ENCODE measurements at places on chromosomes 13 and 19.

DNA sequence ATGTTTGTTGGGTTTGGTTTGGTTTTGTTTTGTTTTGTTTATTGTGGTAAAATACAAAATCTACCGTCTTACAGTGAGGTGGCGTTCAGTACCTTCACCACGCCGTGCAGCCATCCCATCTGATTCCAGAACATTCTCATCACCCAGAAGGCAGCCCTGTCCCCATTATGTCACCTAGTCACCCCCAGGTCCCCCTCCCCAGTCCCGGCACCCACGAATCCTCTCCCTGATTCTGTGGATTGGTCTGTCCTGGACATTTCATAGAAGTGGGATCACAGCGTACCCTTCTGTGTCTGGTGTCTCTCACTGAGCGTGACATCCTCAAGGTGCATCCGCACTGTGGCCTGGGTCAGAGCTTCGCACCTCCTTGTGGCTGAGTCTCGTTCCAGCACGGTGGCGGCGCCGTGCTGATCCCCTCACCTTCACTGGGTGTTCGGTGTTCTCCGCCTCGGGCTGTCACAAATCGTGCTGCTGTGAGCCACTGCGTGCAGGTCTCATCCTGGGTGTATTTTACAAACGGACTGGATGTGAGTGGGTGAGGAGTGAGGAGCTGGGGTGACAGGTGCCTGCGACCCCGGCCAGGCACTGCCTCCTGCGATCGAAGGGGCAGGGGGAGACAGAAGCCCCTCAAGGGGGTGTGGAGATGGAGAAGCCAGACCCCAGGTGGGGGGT, 580 bp upstream of the TEKTIP1 start:
- DNase-seq, result no peak

- DNase-seq, result no peak
These were observed 51.4 kb downstream of the NBEA start for GRCh38 chr13:34993470-34993869.

- DNase-seq, result no peak
These were observed 140.2 kb downstream of the NUFIP1 start for GRCh38 chr13:44848920-44849676.

DNA sequence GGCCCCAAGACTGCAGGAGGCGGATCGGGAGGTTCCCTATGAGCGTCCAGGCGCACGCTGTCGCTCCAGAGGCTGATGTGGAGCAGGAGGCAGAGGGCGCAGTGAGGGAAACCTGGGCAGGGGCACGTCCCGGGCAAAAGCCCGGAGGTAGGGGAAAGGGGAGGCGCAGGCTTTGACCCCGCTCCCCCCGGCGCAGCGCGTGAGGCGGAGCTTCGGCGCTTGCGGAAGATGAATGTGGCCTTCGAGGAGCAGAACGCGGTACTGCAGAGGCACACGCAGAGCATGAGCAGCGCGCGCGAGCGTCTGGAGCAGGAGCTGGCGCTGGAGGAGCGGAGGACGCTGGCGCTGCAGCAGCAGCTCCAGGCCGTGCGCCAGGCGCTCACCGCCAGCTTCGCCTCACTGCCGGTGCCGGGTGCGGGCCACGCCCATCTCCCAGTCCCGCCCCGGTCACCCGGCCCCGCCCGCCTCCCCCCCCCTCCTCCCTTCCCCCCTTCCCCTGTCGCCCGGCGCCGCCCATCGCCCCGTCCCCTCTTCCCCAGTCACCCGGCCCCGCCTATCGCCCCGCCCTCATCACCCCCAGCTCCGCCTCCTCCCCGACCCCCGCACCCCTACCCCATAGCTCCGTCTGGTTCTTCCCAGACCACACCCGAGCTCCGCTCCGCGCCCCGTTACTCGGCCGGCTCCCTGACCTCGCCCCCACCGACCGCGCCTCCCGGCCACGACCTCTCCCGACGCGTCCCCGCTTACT, 4.1 kb downstream of the HMG20B start:
- no peak for DNase-seq

DNA sequence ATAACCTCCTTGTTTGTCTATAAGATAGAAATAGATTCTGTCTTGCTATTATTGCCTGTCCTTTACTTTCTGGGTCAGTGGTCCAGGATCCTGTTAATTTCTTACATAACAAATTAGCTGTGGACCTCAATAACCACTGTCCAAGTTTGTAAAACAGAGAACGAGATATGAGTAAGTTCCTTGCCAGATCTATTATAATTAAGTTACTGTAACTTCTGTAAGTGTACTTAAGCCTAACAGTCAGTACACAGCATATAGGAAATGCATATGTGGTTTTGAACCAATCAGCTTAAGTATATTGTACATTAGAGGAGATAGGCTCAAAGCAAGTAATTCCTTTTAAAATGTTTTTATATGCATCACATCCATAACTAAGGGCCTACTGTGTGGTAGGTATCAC, 34.9 kb downstream of the HTR2A start:
- no peak for DNase-seq

- DNase-seq, result peak; percentile 40
These were observed at the start of gene CPT1C for GRCh38 chr19:49690656-49691242. Gene CPT1C, plus strand, starts transcription at chr19:49691116. Its CDS starts 1,137 bp downstream, at chr19:49692253.

GRCh38 chr19:34224996-34225658, 29.2 kb upstream of the GARRE1 start:
- DNase-seq, result no peak

- DNase-seq, result no peak
These were observed 16.2 kb upstream of the CPB2 start for GRCh38 chr13:46121033-46121432.

- DNase-seq, result no peak
These were observed 9.7 kb upstream of the FBXO17 start for GRCh38 chr19:38985262-38985661.

- DNase-seq, result no peak
These were observed 193.8 kb downstream of the URI1 start for GRCh38 chr19:30135797-30136196.

- peak; percentile 83 for DNase-seq
These were observed 754 bp upstream of the SIX5 start for GRCh38 chr19:45769821-45770191.

DNA sequence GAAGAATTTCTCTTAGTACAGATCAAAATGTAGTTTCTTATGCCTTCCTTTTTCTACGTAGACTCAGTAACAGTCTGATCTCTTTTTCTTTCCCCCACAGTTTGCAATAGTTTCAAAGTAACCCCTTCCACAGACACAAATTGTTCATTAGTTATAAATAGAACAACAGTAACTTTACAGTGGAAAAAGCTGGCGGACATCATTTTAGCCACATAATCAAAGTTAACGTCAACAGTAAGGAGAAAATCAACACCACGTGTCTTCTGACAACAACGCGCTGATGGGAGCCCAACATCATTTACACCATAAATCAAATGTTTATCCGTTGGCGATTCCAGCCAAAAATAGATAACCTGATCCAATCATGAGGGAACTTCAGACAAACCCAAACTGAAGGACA, 76.8 kb downstream of the ANKRD10 start:
- no peak for DNase-seq

GRCh38 chr13:33794576-33794975, 23.4 kb upstream of the RFC3 start:
- DNase-seq, result no peak
